ENCODE measurements at places on chromosomes 1 and 21.
A peak's percentile ranks its signal among the peaks of the same experiment; 100 is the strongest.

DNA sequence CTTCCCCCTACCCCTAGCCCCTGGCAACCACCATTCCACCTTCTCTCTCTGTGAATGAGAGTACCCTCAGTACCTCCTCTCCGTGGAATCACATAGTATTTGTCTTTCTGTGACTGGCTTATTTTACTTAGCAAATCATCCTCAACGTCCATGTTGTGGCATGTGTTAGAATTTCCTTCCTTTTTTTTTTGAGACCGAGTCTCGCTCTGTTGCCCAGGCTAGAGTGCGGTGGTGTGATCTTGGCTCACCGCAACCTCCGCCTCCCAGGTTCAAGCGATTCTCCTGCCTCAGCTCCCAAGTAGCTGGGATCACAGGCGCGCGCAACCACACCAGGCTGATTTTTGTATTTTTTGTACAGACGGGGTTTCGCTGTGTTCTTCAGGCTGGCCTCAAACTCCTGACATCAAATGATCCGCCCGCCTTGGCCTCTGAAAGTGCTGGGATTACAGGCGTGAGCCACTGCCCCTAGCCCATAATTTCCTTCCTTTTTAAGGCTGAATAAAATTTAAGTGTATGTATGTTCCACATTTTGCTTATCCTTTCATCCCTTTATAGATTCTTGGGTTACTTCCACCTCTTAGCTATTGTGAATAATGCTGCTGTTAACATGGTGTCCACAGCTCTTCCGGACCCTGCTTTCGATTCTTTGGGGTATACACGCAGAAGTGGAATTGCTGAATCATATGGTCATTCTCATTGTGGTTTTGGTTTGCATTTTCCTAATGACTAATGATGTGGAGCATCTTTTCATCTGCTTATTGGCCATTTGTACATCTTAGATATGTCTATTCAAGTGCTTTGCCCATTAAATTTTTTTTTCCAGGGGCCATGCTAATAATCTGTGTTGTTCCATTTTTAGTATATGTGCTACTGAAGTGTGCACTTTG, 32.3 kb downstream of the ERRFI1 start:
- no peak for DNase-seq

DNA sequence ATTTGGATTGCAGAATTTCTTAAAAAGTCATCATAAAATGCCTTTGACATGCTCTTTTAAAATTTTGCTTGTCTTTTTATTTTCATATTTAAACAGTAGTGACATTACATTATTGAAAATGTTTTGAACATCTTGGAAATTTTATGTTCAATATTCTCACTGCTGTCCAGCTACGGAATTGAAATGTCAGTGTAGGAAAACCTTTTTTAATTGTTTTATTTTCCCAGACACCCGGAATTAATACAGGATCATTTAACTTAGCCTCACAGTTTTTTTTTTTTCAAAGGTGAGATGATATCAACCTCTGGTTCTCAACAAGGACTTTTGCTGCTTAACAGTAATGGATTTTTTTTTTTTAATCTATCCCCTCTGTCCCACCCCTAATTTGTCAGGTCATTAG, 4.1 kb downstream of the RBM15 start:
- no peak for DNase-seq

DNA sequence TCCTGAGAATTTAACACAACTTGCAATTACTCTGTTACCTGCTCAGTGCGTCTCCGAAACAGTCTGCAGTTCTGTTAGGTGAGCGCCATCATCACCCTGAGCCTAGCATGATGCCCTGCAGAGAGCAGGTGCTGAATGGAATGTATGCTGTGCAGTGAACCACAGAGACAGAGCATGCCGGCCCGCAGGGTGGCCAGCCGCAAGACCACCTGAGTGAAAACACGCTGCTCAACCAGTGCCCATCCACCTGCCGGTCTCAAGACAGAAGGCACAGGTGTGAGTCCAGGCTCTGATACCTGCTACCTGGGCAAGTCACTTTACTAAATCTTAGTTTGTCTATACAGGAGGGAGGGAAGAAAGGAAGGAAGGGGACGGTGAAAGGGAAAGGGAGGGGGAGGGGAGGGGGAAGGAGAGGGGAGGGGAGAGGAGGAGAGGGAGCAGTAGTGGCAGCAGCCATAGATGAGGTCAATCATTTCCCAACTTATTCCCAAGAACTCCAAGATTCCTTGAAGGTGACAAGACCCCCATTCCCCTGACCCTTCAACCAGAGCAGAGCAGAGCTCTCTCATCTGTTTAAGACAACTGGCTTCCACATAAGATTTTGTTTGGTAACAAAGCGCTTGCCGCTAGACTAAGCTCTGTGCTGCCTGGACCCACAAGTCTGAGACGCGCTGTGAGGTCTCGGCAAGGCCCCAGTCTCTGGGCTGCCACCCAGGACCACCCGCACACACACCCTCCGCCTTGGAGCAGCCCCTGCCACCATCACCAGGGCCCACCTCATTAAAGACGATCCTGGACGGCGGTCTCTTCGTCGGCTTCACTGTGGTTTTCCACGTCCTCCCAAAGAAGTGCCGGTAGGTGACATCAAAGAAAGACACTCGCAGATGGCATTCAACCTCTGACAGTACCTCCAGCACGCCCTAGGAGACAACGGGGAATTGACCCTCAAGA, 14.5 kb downstream of the NPHP4 start:
- peak; percentile 5 for DNase-seq

DNA sequence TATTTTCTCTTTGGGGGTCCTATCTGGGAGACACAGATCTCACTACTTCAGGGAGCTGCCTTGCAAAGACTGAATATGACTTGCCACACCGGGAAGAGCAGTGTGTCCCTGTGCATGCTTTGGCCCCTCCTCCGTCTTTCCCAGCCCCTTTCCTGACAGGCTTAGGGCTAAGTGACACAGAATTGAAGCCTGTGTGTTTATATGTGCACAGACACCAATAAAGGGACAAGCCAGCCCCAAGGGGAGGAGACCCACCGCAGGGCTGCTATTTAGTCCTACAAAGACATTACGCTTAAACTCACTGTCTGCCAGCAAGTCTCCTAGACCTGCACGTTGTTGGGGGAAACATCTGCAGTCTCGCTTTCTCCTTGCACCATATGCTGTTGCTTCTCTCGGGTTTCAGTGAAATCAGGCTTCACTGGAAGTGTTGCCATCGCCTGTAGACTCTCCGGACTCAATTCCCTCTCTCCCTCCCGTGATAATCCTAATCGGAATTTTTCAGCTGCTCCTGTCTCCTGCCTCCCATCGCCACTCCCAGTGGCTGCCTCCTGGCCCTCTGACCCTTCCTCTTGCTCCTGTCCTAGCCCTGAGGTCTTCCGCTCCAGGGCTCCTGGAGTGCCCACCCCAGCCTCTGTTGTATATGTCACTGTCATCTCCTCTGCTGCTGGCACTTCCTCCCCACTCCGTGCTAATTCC, 58.5 kb upstream of the LRRC53 start:
- DNase-seq: no peak

DNA sequence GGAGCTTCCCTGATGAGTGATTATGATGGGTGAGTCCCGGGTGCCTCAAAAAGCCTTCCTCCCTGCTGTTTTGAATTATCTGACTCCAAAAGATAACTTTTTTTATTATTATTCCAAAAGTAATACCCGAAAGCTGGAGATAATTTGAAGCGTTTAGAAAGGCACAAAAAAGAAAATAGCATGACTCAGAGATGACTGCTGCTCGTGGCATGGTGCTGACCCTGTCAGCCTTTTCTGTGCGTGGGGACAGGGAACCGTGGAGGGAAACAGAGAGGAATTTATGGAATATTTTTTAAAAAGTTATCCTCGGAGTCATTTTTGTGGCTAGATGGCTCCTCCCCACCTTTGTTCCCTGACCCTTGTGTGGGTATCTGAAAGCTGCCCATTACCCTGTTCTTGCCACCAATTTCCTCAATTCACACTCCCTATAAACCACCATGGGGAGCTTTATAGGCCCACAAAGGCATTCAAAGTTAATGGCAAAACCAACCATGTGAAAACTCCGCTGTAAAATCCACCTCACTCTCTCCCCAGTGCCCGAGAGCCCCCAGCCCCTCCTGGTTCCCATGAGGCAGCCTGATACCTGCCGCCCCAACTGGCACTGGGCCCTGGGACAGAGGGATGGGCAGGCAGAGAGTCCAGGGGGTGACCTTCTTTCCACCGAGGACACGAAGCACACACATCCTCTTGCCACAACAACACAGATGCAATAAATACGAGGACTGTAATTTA, 37.5 kb downstream of the IGSF21 start:
- no peak for DNase-seq

Measured in activated CD8-positive, alpha-beta memory T cell treated with anti-CD3 and anti-CD28 coated beads, Interleukin-2, amount 50 U/mL, for 4 hours (primary cell).